ENCODE measurements at places on chromosomes 11 and 22.

GRCh38 chr11:126063507-126063852 lies 814 bp upstream of the CDON start:
- DNase-seq, result no peak

GRCh38 chr11:56909563-56909962 lies 79.2 kb upstream of the OR5AK2 start:
- no peak for DNase-seq

DNA sequence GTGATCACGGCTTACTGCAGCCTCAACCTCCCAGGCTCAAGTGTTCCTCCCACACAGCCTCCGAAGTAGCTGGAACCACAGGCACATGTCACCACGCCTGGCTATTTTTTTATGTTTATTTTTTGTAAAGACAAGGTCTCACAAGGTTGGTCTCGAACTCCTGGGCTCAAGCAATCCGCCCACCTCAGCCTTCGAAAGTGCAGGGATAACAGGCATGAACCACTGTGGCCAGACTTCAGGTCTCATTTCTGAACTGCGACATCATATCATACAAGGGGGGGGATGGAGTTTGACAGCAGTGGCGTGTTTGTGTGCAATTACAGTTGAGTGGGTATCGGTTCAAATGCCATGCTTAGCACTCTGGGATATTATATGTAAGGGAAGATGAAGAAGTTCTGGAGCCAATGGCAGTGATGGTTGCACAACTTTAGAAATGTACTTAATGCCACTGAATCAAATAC lies 6.9 kb downstream of the NAALADL1 start:
- DNase-seq, result no peak

GRCh38 chr11:66567787-66568123 lies 651 bp downstream of the CTSF start:
- DNase-seq, result no peak

DNA sequence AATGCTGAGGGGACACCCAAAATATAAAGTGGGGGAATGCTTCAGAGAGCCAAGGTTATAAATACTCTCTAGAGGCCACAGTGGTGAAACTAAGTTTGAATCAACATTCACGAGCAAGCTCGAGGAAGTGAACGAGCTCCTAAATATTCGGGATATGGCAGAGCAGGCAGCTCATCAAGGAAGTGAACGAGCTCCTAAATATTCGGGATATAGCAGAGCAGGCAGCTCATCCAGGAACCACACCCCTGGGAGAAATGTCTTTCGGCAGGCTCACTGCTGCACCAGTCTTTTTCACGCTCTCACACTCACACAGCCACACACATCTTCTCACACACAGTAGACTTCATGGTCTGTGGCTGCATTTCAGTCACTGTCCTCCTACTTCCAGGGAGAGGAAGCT lies 787.5 kb downstream of the OPCML start:
- DNase-seq, result peak; percentile 28

GRCh38 chr11:111676878-111677585 lies 74.8 kb downstream of the SIK2 start:
- peak; percentile 52 for DNase-seq

DNA sequence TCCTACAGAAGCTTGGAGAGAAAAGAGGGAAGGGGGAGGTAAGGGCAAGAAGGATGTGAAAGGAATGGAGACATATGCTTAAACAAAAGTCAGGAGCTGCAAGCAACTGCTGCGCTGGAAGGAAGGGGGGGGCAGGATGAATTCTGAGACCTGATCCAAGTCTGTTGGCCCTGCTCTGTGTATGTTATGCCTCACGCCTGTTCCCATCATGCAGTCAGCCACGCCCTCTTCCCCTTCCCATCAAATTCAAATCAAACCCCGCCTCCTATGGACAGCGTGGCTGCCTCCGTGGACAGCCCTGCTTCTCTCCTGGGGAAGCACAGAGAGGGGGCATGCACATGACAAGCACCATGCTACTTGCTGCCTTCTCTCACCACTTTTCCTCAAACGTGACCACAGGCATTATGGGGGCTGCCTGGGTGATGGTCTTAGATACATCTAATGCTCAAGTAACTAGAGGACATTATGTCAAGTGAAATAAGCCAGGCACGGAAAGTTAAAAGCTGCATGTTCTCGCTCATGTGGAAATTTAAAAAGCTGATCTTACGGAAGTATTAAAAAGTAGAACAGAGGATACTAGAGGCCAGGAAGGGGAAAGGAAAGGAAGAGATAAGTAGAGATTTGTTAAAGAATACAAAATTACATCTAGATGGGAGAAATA lies 45.8 kb upstream of the CYP2D6 start:
- DNase-seq, result no peak

- DNase-seq, result no peak
Observed at GRCh38 chr11:28799316-28799715, 691.1 kb downstream of the METTL15 start.

DNA sequence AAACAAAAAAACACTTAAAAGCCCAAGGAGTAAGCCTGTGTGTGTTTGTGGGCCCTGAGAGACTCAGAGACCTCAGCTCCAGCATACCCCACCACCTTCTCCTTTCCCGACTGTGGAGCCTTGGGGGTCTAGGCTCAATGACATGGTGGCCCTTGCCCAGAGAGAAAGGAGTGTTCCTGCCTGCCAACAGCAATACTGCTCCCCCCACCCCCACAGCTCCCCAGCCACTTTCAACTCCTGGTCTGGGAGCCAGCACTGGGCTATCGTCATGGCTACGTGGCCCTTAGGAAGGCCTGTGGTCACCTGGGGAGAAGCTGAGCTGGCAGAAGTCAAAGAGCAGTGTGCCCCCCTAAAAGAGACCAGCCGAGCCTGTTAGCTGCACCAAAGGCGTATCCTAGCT lies 2.6 kb downstream of the PPP1R14B start:
- DNase-seq, result no peak

DNA sequence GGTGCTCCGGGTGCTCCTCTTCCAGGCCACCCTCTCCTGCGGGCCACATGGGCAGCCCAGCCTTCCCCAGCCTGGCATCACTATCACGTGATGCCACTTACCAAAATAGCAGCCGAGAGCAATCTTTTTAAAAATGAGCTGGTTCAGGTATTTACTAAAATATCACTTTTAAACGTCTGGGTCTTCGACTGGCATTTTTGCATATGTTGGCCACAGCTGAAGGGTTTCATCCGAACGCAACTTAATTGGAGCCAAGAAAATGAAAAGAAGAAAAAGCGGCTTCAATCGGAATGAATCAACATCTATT lies 94.6 kb upstream of the ANO1 start:
- no peak for DNase-seq

DNA sequence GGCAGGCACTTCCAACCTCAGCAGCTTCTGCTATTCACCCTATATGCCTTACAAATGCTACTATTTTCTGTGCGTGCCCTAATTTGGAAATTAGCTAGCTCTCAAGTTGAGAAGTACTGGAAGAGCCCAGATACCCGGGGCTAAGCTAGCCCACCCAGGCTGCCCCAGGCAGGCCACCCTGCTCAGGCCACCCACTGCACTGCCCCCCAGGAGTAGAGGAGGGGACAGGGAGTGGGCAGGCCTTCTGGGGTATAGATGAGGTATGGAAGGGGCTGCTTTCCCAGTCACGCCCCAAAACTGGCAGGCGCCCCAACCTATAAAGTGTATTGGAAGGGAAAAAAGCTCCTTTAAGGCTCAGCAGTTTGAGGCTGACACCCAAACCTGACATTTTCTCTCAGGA lies 43.5 kb downstream of the DRD2 start:
- DNase-seq, result no peak

Measured in urothelium cell line (cell line).